A549 treated with GW870086 at 1 μM for 4 hours (cell line): ENCODE measurements at places on chromosomes 3 and 15. TPM values are rescaled to one million over a fixed set of nuclear protein-coding genes. Genes with fewer than 3 reads are reported as not detected.

ABI3BP gene
- 0.91 to 2.3 TPM (median 1.6 TPM) in 5 replicates for total RNA-seq

COL6A5 gene
- not detected in 5 replicates for total RNA-seq

CYP11A1 gene
- total RNA-seq, result not detected in 5 replicates

ACAN gene
- 0.41 to 1.1 TPM (median 0.86 TPM) in 5 replicates for total RNA-seq

ANKRD63 gene
- 0.25 to 0.41 TPM (median 0.37 TPM) in 5 replicates for total RNA-seq

ASB7 gene
- total RNA-seq, result 9.1 to 13.6 TPM (median 12.5 TPM) in 5 replicates

SIDT1 gene
- 0.43 to 1.1 TPM (median 0.80 TPM) in 5 replicates for total RNA-seq

AHSG gene
- total RNA-seq, result 0.16 TPM in 1 of 5 replicates, not detected in the others

MESP2 gene
- total RNA-seq, result 0.30 to 0.47 TPM (median 0.41 TPM) in 5 replicates

PRSS50 gene
- total RNA-seq, result not detected in 5 replicates

FAM240A gene
- total RNA-seq, result not detected in 5 replicates

DNAJA4 gene
- 0.08 TPM in 1 of 5 replicates, not detected in the others for total RNA-seq

SLC22A14 gene
- not detected in 5 replicates for total RNA-seq

MYLK gene
- 10.5 to 16.3 TPM (median 12.6 TPM) in 5 replicates for total RNA-seq

CCDC39 gene
- total RNA-seq, result 0.17 TPM in 1 of 5 replicates, not detected in the others

CRABP1 gene
- 1.2 to 2.2 TPM (median 1.5 TPM) in 5 replicates for total RNA-seq

PARP15 gene
- total RNA-seq, result not detected in 5 replicates

GUCA1C gene
- not detected in 5 replicates for total RNA-seq

ACOX2 gene
- 6.9 to 11.0 TPM (median 9.1 TPM) in 5 replicates for total RNA-seq

MKRN3 gene
- 1.7 to 2.6 TPM (median 1.9 TPM) in 5 replicates for total RNA-seq

C15orf39 gene
- 24.2 to 31.7 TPM (median 31.1 TPM) in 5 replicates for total RNA-seq

RAB11A gene
- 263 to 326 TPM (median 296 TPM) in 5 replicates for total RNA-seq

DLL4 gene
- total RNA-seq, result 1.1 to 2.0 TPM (median 1.2 TPM) in 5 replicates

CA12 gene
- total RNA-seq, result 187 to 225 TPM (median 211 TPM) in 5 replicates

FSD2 gene
- total RNA-seq, result not detected in 5 replicates

REC114 gene
- not detected in 5 replicates for total RNA-seq

CERS3 gene
- not detected in 5 replicates for total RNA-seq

SH2D7 gene
- total RNA-seq, result not detected in 5 replicates

ACTRT3 gene
- 2.4 to 3.4 TPM (median 3.1 TPM) in 5 replicates for total RNA-seq

SYNPR gene
- total RNA-seq, result not detected in 5 replicates

COLQ gene
- total RNA-seq, result 0.23 to 0.65 TPM (median 0.26 TPM) in 5 replicates

GP9 gene
- not detected in 5 replicates for total RNA-seq
